Kasumi-1 (cell line): ENCODE measurements at places on chromosomes 16 and 17.
A peak's percentile ranks its signal among the peaks of the same experiment; 100 is the strongest.

GRCh38 chr17:66431910-66432309 is 129.5 kb downstream of the PRKCA start:
- DNase-seq = no peak

- no peak for DNase-seq
These were observed 23.0 kb upstream of the SMG8 start for GRCh38 chr17:59186850-59187249.

DNA sequence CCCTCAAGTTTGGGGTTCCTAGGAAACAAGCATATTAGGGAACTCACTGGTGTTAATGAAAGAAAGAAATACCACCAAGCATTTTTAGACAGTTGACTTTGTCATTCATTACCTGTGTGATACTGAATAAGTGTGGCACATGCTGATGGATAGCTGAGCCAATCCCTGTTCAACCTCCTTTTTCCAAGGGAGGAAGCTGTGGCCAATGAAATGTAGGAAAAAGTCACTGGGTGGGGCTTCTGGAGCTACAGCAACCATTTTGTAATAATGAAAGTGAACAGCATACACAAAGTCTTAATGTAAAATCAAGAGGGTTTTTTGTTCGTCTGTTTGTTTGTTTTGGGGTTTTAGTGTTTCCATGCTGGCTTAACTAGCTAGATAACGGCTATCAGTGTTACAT is 254.3 kb upstream of the SALL1 start:
- DNase-seq = no peak

DNA sequence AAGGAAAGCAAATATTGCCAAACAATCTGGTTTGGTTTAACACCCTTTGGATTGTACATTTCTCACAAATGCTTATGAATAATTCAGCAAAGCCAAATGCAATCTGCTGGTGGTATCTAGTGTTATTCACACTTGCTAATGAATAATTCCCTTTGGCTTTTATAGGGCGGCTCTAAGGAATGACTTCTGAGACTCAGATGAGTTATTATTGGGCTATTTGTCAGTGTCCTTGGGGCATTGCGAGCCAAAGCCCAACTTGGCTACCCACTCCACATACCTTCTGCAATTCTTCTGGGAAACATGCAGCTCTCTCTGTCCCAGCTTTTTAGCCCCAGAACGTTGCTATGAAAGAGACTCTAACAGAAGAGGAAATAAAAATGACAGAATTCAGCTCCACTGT is 41.1 kb downstream of the FTO start:
- DNase-seq = no peak

GRCh38 chr17:39939588-39940419 is 12.3 kb downstream of the LRRC3C start:
- DNase-seq = peak; percentile 80

- no peak for DNase-seq
These were observed 69.1 kb downstream of the COG7 start for GRCh38 chr16:23383881-23384280.

DNA sequence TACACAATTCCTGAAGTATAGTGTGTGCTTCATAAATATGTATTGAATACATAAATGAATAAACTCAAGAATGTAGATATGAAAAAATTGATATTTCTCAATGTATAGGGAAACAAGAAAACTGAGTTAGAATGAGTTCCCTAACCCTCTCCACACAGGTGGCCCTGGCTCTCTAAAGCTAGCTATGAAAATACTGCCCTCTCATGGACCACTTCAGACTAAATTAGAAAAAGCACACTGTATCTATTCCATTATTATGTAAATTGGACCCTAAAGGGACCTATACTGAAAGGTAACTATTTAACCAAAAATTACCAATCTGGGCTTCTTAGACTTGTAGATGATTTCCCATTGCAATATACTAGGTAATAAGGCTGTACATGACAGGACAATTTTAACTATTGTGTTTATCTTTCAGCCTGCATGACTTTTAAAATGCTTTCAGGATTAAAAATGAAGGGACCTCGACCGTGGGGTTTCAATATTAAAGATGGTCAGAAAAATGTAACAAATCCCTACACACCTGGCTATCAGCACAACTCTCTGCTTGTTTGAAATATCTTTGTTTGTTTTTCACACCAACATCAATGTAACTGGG is 672.5 kb upstream of the KIF2B start:
- peak; percentile 43 for DNase-seq

DNA sequence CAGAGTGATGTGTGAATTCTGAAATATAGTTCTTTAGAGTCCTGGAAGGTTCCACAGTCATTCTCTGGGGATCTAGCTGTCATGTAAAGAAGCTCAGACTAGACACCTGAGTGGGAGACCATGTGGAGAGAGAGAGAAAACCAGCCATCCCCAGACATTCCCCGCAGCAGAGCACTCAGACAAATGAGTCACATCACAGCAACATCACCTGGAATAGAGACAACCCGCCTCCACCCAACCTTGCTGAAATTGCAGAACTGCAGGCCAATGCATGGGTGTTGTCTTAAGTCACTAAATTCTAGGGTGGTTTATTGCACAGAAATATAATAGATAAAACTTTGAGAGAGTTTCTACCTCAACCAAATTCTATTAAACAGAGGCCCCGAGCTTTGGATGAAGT is 392.0 kb upstream of the DYNLRB2 start:
- DNase-seq = no peak

GRCh38 chr16:10321407-10322387 is 64.2 kb upstream of the ATF7IP2 start:
- no peak for DNase-seq
